Skeletal muscle cell (primary cell): ENCODE measurements at places on chromosomes 13 and 19.

GRCh38 chr19:6610934-6611852, 20.2 kb upstream of the CD70 start:
- peak; percentile 72 for DNase-seq

DNA sequence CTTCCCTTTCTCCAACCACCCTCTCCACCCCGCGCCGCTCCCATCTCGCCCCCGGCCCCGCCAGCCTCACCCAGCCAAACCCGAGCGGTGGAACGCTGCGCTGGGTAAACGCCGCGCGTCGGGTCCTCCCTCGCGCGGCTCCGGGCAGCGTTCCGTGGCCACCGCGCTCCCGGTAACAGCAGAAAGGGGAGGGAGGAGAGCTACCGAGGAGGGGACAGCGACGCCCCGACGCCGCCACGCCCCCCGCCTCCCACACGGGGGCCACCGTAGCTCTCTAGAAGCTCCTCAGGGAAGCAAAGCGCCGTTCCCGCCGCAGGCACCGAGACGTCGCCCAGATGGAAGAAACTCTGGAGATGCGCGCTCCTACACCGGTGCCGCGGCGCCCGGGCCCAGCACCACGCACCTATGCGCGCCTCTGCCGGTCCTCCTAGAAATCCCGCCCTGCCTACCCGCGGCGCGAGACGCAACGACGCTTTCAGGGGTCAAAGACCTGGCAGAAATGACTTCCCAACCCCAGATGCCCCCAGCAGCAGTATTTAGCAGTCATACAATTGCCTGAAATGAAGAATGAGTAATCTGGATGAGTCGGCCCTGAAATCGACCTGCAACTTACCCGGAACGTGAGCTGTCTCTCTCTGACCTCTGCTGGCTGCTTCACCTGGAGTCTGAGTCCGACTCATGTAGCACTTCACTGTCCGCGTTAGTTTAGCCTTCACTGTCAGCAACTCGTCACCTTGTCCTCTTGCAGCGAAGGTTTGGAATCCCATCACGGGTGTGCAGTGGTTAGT, at the start of gene RUBCNL:
RUBCNL (minus strand) TSS at position 189 of the 788 bp plus-strand sequence. CDS start 14,777 bp downstream, outside the sequence.
- no peak for DNase-seq

DNA sequence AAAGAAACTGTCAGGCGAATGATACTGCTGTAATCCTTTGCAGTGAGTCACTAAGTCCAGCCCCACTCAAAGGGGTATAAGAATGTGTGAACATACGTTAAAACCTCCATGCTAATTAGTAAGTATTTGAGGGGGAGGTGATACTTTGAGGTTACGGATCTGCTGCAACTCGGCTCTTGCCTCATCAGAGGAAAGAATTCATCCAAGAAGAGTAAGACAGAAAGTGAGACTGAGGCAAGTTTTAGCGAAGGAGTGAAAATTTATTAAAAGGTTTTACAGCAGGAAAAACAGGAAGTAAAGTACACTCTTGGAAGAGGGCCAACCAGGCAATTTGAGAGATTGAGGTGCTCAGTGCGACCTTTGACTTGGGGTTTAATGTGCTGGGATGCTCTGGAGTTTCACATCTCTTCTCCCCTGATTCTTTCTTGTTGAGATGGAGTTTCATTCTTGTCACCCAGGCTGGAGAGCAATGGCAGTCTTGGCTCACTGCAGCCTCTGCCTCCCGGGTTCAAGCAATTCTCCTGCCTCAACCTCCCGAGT, 9.8 kb downstream of the CLEC4M start:
- no peak for DNase-seq

- no peak for DNase-seq
Measured at GRCh38 chr19:13537454-13537853, 31.2 kb upstream of the CACNA1A start.

- DNase-seq: no peak
Measured at GRCh38 chr13:101916108-101916774, 463.8 kb downstream of the ITGBL1 start.

DNA sequence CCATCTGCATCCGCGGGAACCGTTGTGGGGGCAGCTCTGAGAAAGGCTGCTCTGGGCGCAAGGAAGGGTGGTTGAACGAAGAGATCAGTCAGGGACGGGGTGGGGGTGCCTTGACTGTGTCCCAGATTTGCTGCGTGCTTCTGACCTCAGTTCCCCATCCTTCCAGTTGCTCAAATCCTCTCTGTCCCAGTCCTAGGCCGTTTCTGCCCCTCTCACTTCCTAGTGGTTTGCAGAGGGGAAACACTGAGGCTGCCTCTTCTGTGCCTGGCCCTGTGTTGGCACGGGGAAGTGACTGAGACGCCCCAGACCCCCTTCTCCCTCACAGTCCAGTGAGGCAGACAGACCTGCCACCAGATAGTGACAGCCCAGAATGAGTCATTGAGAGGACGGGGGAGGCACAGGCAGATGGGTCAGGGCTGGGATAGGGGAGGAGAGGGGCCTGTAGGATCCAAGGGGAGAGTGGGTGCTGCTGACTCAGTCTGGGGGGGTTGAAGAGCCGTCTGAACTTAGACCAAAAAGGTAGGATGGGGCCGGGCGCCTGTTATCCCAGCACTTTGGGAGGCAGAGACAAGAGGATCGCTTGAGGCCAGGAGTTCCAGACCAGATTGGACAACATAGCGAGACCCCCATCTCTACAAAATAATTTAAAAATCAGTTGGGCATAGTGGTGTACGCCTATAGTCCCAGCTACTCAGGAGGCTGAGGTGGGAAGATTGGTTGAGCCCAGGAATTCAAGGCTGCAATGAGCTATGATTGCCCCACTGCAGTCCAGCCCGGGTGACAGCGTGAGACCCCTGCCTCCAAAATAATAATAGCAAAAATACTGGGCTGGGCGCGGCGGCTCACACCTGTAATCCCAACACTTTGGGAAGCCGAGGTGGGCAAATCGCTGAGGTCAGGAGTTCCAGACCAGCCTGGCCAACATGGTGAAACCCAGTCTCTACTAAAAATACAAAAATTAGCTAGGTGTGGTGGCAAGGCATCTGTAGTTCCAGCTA, 26.5 kb downstream of the NUMBL start:
- no peak for DNase-seq

DNA sequence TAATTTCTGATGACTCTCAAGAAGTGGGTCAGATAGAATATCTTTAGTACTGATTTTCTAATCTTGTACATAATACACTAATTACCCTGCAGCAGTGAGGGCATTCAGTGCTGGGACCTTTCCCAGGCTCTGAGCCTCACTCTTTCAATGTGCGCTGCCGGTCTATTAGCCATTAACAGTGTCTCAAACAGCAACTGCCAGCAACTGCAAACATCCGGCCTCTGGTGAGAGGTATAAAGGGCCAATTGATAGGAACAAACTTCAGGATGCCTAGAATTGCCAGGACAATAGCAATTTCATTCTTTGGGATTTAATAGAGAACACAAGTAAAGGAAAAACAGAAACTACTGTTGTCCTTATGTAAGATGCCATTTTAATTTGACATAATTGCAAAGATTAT, 604.4 kb upstream of the SPRY2 start:
- no peak for DNase-seq

DNA sequence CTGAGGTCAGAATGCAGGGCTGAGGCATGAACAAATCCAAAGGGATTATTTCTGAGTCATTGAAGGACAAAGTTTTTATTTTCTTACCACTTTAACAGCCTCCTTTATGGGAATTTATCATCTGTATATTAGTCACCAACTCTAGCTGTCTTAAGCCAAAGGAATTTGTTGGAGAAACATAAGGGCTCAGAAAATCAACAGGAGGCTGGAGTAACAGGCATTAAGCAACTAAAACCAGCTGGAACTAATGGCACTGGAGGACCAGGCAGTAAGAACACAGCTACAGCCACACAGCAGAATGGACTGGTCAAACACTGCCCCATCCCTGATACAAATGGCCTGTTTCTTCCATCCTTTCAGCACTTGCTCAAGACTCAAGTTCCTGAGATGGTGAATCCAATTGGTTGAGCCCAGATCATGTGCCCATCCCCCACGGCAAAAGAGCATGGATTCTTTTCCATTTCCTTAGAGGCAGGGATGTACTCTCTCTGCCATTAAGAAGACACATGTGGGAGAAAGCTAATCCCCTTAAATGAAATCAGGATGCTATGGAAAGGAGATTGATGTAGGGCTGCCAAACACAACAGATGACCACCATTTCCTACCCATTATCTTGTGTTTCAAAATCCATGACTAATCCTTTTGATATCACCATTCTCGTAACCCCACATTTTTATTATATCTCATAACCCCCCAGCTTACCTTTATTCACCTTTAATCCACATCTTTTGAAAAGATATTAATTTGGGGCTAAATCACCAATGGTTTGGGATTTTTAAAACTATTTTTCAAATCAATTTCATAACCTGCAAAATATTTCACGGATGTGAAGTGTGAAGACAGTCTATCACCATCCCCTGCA, 157.0 kb upstream of the FNDC3A start:
- peak; percentile 88 for DNase-seq

GRCh38 chr13:31947105-31947504, 84.5 kb upstream of the FRY start:
- no peak for DNase-seq

- no peak for DNase-seq
Measured at GRCh38 chr19:56566904-56567273, 379 bp upstream of the ZNF470 start.

DNA sequence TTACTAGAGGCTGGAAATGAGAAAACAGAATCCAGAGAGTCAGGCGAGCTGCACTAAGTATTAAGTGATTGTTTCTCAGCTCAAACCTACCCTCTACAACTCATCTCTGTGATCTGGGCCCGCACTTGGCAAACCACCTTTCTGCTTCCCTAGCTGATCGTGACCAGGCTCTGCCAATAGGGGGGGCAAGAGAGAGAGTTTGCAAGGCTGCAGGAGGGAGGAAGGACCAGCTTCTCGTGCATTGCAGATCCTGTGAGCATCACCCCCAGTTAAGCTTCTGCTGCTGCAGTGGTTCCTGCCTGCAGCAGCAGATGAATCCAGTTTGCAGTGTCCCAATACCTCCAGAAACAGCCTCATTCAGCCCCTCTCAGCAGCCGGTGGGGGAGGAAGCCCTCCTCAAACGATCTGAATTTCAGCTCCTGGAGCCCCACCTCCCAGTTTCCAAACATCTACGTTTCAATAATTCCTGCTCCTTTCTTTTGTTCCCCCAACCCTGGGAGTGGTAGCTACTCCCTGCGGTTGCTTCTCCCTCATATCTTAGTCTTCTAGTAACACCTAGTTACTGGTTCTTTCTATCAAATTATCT, 20.0 kb downstream of the XRCC1 start:
- no peak for DNase-seq

- DNase-seq: no peak
Measured at GRCh38 chr13:21671620-21672286, 880 bp downstream of the FGF9 start.

DNA sequence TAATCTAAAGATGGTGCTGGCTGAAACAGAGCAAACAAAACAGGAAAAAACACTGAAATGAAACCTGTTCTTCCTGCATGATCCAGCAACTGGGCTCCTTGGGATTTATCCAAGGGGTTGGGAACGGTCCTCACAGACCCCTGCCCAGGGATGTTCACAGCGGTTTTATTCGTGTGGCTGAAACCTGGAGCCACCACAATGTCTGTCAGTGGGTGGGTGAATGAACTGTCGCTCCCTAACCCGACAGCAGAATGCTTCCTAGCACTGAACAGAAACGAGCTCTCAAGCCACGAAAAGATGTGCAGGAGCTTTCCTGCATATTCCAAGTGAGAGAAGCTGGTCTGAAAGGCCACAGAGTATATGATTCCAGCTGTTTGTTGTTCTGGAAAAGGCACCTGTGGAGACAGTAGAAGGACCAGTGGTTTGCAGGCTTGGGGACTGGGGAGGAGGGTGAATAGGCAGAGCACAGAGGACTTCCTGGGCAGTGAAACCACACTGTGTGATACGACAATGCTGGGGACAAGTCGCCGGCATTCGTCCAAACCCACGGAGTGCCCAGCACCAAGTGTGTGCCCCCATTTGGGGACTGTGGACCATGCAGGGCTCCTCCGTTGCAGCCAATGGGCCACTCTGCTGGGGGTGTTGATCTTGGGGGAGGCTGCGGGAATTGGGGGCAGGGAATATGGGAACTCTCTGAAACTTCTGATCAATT, 73.9 kb downstream of the TEX29 start:
- no peak for DNase-seq

GRCh38 chr19:40246292-40247073, 20.0 kb upstream of the CCNP start:
- no peak for DNase-seq

DNA sequence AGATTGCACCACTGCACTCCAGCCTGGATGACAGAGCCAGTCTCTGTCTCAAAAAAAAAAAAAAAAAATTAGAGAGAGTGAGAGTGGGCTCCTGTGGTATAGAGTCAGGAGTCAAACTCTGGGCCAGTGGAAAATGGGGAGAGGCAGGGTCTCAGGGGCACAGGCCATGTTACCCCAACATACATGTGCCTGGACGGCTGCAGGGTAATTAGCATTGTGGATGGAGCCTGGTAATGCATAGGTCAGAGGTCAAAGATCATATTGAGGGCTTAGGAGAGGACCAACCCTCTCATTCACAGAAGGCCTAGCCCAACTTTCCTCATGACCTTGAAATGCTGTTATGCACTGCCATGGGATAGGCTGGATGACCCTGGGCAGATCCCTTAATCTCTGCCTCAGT, 7.1 kb downstream of the CLIP3 start:
- DNase-seq: no peak

DNA sequence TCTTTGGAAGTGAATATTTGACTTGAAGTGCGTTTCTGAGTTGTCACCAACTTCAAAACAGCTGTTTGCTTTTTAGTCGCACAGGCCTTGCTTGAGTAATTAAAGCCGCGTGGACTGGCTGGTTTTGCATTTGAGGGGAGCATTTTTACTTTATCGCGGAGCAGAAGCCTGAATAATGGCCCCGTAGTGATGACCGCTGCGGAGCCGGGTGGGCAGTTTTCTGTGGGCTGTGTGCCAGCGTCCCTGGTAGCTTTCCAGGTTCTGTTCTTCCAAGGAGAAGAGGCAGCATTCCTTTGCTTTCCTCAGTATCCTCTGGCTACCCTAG, 1.1 kb downstream of the NAA16 start:
- DNase-seq: no peak
